ENCODE measurements at places on chromosomes 1 and 21. TPM values are rescaled to one million over a fixed set of nuclear protein-coding genes. Genes with fewer than 3 reads are reported as not detected.

Gene BRINP3
- total RNA-seq, result 51.8 TPM

Gene CACNA1S
- total RNA-seq, result under 0.01 TPM

Gene ERICH3
- total RNA-seq, result 16.7 TPM

Gene DISP1
- 9.0 TPM for total RNA-seq

Gene C1QC
- 7.3 TPM for total RNA-seq

Gene KDF1
- total RNA-seq, result not detected

Gene SLC16A1
- total RNA-seq, result 60.3 TPM

Gene FAM151A
- not detected for total RNA-seq

Gene SLC2A5
- 0.82 TPM for total RNA-seq

Gene LRRC53
- total RNA-seq, result under 0.01 TPM

Gene ACOT11
- total RNA-seq, result 1.2 TPM

Gene DIO1
- not detected for total RNA-seq

Gene NKAIN1
- 28.1 TPM for total RNA-seq

DNA sequence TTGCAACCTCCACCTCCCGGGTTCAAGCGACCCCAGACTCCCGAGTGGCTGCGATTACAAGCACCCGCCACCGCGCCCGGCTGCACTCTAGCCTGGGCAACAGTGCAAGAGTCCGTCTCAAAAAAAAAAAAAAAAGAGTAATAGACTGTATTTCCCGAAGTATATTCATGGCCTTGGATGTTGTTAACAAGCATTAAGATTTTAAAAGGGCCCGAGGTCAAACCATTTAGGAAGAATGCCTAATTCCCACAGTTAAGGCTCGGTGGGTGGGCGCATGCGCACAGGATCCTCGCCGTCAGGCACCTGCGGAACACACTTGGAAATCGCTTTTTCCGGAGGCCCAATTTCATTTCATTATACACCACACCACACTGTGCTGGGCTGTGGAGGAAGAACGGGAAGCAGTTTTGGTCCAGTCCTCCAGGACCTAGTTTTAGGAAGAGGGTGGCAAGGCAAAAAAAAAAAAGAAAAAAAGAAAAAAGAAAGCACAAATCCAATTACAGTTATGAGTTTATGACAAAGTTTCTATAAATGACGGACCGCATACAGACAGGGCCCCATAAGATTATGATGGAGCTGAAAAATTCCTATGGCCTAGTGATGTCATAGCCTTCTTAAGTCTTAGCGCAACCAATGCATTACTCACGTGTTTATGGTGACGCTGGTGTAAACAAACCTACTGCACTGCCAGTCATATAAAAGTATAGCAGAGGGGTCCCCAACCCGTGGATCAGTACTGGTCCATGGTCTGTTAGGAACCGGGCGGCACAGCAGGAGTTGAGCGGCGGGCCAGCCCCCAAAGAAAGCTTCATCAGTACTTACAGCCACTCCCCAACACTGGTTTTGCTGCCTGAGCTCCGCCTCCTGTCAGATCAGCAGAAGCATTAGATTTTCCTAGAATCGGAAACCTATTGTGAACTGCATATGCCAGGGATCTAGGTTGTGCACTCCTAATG, 38.2 kb downstream of the H3-3A start:
- DNase-seq, result peak; percentile 61

DNA sequence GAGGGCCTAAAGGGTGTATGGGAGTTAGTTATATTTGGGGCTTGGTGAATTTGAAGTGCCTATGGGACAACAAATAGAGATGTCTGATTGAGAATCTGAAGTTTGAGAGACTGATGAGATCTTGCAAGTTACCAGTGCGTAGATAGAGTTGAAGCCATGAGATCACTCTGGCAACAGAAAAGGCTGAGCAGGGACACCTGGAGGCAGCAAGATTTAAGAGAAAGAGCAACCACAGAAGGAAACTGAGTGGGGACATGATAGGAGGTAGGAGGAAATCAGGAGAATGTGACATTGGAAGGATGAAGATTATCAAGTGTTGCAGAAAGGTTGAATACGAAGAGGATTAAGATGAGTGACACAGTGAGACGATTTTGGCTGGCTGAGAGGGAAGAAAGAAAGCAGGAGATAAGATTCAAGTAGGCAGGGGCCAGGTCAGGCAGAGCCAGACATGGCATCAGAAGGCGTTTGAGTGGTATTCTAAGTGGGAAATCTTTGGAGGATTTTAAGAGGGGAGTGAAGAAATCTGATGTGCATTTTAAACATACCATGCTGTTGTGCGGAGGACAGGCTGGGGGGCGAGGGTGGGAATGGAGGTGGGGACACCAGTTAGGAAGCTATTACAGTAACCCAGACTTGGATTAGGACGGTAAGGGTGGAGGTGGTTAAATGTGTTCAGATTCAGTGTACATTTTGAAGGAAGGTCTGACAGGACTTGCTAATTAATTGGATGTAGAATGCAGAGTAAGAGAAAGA, 3.0 kb upstream of the MPL start:
- no peak for DNase-seq

GRCh38 chr1:2073382-2074230, 23.4 kb downstream of the PRKCZ start:
- peak; percentile 94 for DNase-seq

- no peak for DNase-seq
These were observed 53.8 kb upstream of the TARDBP start for GRCh38 chr1:10958614-10959013.

GRCh38 chr1:219476116-219476515, 136.8 kb downstream of the ZC3H11B start:
- no peak for DNase-seq

GRCh38 chr1:94045465-94046056, 75.4 kb downstream of the ABCA4 start:
- peak; percentile 22 for DNase-seq

DNA sequence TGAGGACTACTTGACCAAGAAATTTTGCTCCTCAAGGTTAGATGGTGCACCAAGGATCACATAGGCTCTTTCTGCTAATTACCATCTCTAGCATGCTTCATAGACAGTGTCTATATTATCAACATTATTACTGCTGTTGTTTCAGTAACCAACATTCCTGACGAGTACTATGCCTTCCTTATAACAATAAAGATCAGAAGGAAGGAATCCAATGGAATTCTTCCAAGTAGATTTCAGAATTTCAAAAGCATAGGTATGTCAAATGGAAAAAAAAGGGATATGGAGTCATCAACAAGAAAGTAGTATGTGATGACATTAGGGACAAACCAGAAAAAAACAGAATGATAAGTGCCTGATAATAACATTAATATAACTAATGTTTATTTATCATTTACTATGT, 39.6 kb upstream of the LPGAT1 start:
- no peak for DNase-seq

DNA sequence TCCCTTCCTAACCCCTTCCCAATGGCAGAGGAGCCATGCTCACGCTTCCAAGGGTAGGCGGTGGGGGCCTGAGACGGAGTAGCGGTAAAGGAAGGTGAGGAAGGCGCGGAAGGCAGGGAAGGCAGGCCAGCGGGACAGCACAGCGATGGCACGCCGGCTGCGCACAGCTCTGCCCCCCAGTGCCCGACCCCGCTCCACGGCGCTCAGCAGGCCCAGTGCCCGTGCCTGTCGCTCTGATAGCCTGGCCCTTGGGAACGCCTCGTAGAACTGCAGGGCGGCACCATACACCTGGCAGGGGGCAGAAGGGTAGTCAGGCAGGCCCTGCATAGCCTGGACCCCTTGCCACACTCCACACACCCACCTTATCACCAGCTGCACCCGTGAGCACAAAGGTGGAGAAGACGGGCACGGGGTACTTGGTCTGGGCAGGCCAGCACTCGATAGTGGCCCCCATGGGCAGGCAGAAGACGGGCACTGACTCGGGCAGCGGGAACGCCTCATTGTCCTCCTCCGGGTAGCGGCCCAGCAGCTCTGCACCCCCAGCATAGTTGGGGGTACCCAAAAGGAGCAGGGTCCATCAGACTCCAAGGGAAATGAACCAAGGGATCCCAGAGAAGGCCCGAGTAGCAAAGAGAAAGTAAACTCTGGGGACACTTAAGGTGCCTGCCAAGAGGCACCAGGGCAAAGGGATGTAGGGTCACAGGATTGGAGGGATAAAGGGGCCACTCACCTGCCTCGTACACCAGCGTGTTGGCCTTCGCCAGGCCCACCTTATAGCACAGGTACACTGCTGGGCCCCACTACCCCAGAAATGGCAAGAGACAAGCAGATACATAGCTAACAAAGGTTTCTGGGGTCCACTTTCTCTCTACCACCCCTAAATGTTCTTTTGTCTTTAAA, 4.4 kb downstream of the DENND4B start:
- no peak for DNase-seq

DNA sequence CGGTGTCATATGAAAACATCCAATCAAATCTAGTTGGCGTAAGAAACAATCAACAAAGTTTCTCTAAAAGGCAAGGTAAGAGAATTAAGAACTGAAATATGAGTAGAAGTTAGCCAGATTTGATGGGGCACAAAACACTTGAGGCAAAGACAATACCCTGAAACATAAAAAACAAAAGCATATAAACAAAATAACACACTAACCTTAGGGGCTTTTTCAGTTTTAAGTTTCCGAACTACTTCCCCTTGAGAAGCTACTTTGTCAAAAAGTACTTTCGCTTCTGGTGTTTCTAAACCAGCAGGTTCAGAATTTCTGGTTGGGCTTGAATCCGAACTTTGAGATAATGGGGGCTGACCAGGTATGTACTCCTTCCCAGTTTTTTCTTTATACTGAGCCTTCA, 57.9 kb downstream of the EPRS1 start:
- no peak for DNase-seq

DNA sequence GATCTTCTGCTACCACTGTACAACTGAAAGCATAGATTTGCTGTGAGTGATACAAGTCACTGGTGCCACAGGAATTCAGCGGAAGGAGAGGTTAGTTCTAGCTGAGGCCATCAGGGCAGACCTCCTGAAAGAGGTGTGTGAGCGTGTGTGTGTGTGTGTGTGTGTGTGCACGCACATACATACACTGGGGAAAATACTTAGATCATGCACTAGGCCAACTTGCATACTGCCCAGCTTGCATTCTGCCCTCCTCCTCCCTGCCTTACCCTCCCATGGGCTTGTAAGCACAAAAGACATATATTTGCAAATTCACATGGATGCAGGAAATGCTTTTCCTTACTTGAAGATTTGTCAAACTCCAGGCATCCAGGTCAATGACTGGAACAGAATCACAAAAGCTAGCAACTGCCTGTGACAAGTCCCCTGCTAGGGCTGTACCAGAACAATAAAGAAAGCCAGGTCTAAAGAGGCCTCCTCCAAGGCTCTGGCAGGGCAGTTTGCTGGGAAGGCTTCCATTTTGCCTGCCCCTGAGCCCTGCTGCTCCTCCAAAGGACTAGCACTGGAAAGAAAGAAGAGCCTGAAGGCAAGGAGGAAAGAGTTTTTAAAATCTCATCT, 23.2 kb downstream of the PLEKHA6 start:
- DNase-seq, result no peak

DNA sequence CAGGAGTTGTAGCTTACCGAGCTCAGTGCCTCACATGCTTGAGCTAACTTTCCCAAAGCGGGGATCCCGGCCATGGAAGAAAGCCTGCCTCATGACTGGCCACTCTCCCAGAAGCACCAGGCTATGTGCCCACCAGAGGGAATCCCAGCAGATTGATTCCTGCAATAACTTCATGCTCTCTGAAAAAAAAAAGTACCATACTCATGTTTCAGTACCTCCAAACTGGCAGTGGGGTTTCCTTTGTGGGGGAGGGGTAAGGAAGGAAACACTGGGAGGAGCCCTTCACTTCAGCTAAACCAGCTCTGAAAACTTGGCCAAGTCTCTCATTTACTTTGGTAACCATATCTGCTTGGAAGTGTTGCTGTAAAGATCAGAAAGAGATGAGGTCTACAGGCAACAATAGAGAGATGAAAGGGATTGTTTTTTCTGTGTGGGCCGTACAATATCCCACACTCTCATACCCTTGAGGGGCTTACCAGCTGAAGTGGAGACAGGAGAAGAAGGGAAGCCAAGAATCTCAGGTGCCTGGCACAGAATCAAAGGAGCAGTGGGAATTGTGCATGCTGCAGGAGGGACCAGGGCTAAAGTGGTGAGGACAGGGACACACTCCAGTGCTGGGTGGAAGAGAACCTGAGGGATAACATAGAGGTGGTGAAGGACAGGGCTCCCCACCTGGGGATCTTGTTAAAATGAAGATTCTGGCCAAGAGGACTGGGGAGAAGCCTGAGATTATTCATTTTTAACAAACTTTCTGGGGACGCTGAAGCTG, 42.4 kb upstream of the TACSTD2 start:
- DNase-seq, result no peak

GRCh38 chr1:171055966-171056643, 34.6 kb upstream of the FMO3 start:
- DNase-seq, result no peak

GRCh38 chr21:37699024-37699775, 217.1 kb downstream of the KCNJ6 start:
- DNase-seq, result no peak

DNA sequence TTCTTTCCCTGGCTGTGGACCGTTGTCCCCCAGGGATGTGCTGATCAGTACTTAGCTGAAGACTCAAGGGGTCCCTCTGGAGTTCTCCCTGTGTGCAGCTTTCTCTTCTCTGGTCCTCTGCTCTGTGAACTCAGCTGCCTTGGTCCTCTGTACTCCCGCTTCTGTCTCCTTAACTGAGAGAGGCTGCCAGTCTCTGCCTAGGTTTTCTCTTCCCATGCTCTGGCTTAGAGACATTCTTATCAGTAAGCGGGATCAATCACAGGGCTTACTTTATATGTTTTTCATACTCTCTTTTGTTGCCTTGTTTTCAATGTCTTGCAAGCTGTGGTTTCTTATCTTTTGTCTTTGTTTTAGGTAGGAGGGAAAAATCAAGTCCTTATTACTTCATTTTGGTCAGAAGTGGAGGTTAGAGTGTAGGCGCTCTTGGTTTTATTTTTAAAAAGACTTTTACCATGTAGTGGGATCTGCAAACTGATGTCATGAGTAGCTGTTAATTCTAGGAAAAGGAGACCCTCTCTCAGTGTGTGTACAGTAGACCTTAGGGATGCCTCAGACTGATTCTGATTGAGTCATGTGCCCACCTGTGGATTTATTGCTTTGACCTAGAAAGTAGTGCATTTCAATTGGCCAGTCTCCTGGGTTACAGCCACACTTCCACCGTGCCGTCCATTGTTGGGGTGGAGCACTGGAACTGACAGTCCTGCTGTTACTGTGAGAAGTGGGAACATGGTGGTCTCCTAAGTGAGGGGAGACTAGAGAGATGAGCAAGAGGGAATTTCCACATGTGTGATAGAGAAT, 46.6 kb downstream of the TTC3 start:
- no peak for DNase-seq

- no peak for DNase-seq
These were observed 5.3 kb upstream of the CD55 start for GRCh38 chr1:207316141-207316540.

DNA sequence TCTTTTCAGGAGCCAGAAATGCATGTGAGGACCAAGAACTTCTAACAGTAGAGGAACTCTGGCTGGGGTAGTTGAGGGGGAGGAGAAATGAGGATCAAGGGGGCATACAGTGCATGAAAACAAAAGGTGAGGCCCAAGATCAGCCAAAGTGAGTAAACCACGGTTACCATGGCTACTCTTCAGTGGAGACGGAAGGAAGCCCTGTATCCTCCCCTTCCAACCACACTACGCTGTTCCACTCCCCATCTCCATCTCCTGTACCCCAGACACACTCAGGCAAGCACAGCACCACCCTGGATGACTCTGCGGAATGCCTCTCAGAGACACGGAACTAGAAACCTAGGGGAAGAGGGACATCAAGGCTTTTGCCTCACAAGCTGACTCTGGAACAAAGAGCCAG, 157.6 kb upstream of the CAMK1G start:
- DNase-seq, result no peak

- no peak for DNase-seq
These were observed 18.0 kb downstream of the ZMYM1 start for GRCh38 chr1:35097224-35097623.

Data from frontal cortex (tissue), 4 donors.